Stimulated activated CD4-positive, alpha-beta T cell treated with anti-CD3 and anti-CD28 coated beads, Interleukin-4, amount 100 ng/mL, for 24 hours (primary cell): ENCODE measurements at places on chromosomes 4 and X.

DNA sequence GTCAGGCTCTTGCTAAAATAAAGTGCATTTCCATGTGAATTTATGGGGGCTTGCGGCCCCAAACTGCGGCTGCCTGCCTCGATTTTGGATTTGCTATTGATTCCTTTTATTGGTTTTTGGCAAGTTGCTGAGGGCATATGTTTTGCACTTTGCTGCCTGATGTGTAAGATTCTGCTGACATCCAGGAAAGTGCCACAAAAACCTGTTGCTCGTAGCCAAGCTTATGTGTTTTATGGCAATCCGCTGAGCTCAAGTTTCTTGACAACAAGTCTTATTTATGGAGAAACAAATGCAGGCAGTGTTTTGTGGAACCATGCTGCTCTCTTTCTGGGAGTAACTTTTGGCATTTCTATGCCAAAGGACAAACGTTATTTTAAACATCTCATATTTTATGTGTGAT is 97.3 kb upstream of the DDIT4L start:
- no peak for DNase-seq

- no peak for DNase-seq
Measured at GRCh38 chr4:99668472-99668871, 10.8 kb upstream of the C4orf54 start.

DNA sequence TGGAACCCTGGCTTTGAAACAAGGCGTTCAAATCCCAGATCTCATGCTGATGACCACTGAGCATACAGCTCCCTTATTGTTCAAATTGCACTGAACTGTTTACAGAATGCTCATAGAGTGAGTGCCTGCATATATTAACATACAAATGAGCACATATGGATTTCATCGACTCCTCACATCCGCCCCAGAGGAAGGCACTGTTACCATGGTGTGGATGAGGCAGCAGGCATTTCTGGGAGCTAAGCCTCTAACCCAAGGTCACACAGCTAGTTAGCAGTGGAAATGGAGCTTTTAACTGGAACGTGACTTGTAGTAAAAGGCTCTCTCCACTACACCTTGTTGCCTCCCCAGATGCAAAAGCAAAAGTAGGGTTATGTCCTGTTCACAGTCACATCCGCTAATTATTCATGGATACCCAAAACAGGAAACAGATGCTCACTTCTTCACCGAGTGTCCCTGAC is 289.7 kb downstream of the STK32B start:
- no peak for DNase-seq

- peak; percentile 23 for DNase-seq
Measured at GRCh38 chrX:12971282-12972003, 3.5 kb upstream of the TMSB4X start.

- DNase-seq = no peak
Measured at GRCh38 chr4:25406081-25406692, 29.1 kb downstream of the ANAPC4 start.
